NCI-H446 (cell line): ENCODE measurements at places on chromosomes 11 and 22.

DNA sequence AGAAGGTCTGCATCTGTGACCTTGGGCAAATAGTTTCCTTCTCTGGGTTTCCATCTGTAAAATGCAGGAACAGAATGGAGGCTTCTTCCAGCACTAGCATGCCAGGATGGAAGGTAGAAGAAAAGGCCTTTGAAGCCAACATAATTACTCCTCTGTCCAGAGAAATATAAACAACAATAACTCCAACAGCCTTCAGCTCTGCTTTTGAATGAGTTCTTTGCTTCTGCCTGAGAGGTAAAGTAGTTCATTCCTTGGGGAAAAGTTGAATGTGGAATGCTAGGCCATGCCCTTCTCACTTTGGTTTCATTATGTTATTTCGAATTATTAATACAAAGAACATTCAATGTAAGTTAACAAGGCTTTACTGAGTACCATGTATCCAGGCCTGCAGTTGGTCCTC lies 61.2 kb upstream of the BLID start:
- no peak for DNase-seq

- no peak for DNase-seq
These were observed 92.9 kb upstream of the RCN1 start for GRCh38 chr11:31997955-31998354.

- DNase-seq: no peak
These were observed 252.3 kb downstream of the KIRREL3 start for GRCh38 chr11:126748100-126748791.

- no peak for DNase-seq
These were observed 866 bp downstream of the GP1BB start for GRCh38 chr22:19723983-19724827.
